BE2C (cell line): ENCODE measurements at places on chromosomes 5 and 9.

GRCh38 chr9:94086486-94087345 is 2.5 kb downstream of the PTPDC1 start:
- DNase-seq = peak; percentile 42

- DNase-seq = no peak
Observed at GRCh38 chr5:14745753-14746152, 81.2 kb downstream of the OTULIN start.

DNA sequence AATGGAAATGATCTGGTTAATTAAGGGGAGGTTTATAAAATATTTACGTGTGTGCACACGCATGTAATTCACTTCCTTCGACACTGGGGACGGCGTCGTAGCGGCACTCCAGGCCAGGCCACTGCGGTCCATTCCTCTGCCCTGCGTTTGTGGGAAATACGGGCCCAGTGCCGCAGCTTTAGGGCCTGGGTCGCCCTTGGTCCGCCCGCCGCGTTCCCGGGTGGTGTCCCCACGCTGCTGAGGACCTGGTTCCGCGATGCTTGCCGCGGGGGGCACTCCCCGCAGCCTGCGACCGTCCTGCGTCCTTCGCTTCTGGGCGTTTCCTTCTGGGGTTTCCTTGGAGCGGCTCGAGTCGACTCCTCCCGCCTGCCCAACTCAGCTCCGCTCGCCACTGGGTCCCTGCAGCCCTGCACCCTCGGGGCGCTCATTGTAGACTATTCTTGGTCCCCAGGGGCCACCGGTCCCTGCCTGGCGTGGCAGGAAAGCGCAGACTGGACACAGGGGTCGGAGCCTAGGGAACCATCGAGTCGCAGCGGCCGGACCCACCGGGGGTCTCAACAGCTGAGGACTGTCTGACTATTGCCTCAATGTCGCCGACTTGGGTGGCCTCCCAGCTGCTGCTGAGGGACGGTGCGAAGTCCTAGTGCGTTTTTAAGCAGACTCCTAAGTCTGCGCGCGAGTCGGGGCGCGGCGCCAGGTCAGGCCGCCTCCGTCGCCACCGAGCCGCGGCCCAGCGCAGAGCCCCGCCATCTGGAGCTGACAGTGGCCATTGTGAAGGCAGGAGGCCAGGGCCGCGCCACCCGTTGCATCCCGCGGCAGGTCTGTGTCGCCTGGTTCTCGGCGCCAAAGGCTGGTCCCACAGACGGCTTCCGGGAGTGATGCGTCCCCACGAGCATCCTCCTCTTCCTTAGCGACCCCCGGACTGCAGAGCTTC is 4.4 kb upstream of the IRX1 start:
- DNase-seq = no peak

DNA sequence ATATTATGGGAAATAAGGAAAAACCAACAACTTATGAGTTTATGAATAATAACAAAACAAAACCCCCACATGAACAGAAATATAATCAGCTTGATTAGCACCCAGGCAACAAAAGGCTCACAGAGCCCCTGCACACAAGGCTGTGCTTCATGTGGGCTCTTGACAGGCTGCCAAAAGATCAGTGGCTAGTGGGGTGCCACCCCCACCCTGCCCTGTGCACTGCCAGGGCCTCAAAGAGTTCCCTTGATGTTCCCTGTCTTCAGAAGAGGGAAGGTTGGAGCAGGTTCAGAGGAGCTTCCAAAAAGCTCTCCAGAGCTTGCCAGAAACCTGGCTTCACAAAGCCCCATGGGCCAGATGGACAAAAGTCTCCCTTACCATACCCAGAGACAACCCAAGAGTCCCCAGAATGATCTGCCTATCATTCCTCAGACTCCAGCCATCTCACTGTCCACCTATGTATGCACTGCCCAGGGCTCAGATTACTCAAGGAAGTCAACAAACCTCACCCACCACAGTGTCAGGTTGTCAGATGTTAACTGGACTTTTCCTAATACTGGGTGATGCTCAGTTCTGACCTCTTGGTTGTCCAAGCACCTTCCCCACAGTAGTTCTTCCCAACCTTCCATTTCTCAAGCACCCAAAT is 87.5 kb downstream of the SIL1 start:
- DNase-seq = no peak

DNA sequence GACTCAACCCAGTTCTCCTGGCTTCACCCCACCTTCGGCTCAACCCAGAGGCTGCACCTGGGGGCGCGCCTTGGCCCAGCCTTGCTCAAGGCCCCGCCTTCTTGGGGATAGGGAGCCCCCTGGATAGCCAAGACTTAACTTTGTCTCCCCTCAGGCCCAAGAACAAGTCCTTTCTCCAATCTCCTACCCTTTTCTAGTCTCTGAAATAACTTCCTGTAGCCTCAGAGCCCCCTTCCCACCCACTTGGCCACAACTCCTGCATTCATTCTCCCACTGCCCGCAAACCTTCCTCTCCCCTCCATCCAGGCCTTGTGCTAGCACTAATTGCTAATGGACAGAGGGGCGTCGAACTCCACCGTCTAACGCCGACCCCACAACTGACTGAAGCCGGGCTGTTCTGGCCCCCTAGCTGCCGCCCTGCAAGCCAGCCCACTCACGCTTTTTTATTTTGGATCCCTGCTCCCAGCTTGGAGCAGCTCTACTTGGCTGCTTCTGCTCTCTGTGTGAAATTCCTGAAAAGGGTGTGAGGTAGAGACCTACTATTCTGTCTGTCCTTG is 579 bp upstream of the ASTN2 start:
- DNase-seq = peak; percentile 47

GRCh38 chr5:95935553-95936100 is 26.0 kb downstream of the ELL2 start:
- DNase-seq = no peak

DNA sequence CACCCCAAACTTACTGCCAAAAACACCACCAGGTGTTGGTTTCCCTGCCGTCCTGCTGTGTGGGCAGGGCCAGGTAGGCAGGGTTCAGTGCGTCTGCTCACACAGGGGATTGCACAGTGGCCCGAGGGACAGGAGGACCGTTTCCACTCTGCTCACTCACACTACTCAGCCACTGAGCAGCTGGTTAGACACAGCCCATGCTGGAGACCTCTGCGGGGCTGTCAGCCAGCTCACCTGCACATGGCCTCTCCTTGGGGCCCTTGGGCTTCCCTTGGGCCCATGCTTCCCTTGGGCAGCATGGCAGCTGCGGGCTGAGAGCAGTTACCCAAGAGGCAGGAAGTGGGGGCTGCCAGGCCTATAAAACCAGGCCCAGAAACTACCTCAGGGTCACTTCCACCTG is 79.0 kb downstream of the SYK start:
- DNase-seq = no peak

- no peak for DNase-seq
Observed at GRCh38 chr5:176180339-176180738, 57.9 kb upstream of the SIMC1 start.

- no peak for DNase-seq
Observed at GRCh38 chr5:132504746-132505145, 14.2 kb upstream of the IRF1 start.
